Osteoblast (primary cell): ENCODE measurements at places on chromosomes 4 and X. TPM values are rescaled to one million over a fixed set of nuclear protein-coding genes. Genes with fewer than 3 reads are reported as not detected.

Gene UGT2B17
- total RNA-seq: not detected in 2 replicates

DNA sequence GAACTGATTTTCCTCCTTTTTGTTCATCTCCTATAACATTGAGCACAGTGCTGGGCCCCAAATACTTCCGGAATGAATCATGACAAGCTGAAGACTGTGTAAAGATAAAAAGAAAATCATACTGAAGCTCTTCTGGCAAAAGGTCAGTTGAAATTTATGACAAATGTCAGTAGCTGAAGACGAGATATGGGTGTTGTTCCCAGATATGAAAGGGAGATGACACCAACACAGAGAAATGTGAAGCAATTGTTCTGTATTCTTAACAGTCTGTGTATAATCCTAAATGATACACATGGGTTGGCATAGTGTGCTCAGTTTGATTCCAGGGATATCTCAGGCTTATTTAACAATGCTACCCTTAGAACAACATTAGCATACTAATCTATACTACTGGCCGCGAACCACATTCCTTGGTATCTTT lies 170.5 kb upstream of the PITX2 start:
- H3K4me3 ChIP-seq: no peak overlapping the region
- no peak overlapping the region for H3K27ac ChIP-seq
- H3K27me3 ChIP-seq: peaks cover under 1% of the 10 kb centered on the region
- H3K36me3 ChIP-seq: no peaks in the 10 kb centered on the region
- H3K4me1 ChIP-seq: peaks cover 10% of the 10 kb centered on the region
- DNase-seq: no peak

- peaks cover 26% of the 10 kb centered on the region for H3K36me3 ChIP-seq
- no peaks in the 10 kb centered on the region for H3K27me3 ChIP-seq
- no peaks in the 10 kb centered on the region for H3K4me1 ChIP-seq
- no peak for DNase-seq
- no peak overlapping the region for H3K4me3 ChIP-seq
These were observed 36.8 kb downstream of the CC2D2A start for GRCh38 chr4:15506464-15506863.

DNA sequence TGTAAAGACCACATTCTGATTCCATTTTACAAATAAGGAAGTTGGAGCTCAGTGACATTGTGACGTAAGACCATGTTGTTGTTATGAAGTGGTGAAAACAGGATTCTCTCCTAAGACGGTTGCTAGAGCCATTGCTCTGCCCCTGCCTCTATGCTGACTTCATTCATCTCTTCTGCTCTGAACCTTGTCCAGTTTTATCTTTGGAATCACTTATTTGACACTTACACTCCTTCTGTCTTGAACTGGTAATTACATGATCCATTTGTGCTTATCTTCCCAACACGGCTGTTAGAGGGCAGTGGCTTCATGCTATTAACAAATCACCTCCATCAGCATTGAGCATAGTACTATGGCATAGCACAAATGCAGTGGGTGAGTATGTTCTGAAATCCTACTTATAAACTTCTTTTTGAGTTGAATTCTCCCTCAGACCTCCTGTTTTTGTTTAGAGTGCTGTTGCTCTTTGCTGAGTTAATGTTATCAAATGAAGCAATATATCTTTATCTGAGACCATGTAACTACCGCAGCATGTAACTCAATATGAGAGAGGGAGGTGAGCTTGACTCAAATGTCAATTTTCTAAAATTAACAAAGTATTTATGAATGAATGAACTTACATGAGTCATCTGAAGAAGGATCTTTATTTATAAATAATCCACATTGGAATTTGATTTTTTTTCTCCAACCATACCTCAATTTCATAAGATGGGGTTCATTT lies 177.8 kb downstream of the RASL11B start:
- H3K4me1 ChIP-seq: no peaks in the 10 kb centered on the region
- no peak overlapping the region for H3K4me3 ChIP-seq
- no peak for DNase-seq
- no peaks in the 10 kb centered on the region for H3K27me3 ChIP-seq
- H3K36me3 ChIP-seq: no peaks in the 10 kb centered on the region

Gene NLGN4X
- 1.4 and 11.5 TPM in 2 replicates for total RNA-seq

GRCh38 chr4:92516450-92516849 lies 212.7 kb downstream of the GRID2 start:
- DNase-seq: no peak
- no peaks in the 10 kb centered on the region for H3K27me3 ChIP-seq
- no peak overlapping the region for H3K27ac ChIP-seq

Gene BMP15
- not detected in 2 replicates for total RNA-seq

Gene HAUS7
- total RNA-seq: 8.3 and 14.1 TPM in 2 replicates

- H3K4me1 ChIP-seq: peaks cover 10% of the 10 kb centered on the region
- H3K27ac ChIP-seq: no peak overlapping the region
- no peaks in the 10 kb centered on the region for H3K36me3 ChIP-seq
- no peak for DNase-seq
- no peaks in the 10 kb centered on the region for H3K27me3 ChIP-seq
These were observed 16.6 kb upstream of the CXCL3 start for GRCh38 chr4:74055096-74055495.

Gene VCX2
- not detected in 2 replicates for total RNA-seq
